H9 (cell line): ENCODE measurements at places on chromosomes 7 and 10.

GRCh38 chr10:17585016-17585415 is 32.2 kb downstream of the HACD1 start:
- DNase-seq = no peak

DNA sequence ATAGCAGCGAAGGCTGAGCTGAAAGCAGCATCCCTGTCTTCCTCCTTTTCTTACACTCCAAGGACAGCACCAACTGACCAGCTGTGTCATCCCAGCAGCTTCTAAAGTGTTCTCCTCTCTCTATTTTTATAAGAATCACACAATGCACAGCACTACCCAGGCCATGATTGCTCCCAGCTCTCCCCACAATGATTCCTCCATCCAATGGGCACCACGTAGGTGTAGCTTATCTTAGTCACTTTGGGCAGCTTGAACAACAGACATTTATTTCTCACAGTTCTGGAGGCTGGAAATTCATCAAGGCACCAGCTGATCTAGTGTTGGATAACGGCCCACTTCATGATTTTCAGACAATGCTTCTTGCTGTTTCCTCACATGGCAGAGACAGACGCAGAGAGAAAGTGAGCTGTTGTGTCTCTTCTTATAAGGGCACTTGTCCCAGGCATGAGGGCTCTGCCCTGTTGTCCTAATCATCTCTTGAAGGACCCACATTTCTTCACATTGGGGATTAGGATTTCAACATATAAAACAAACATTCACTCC is 92.0 kb upstream of the CDC14C start:
- no peak for DNase-seq

DNA sequence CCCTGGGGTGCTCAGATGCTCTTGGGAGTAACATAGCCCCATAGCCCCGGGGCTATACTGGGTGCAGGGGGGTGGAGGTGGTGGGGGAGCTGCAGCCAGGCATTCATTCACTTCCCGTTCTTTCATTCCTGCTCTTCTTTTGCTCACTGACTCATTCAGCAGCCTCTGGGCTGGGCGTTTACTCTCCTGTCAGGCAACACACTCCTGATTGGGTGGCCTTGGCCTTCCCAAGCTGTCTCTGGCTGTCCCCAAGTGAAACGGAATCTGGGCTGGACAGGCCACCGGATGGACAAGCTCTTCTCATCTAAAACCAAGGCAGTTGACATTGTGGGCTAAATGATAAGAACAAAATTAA is 34.6 kb downstream of the CHST3 start:
- DNase-seq = peak; percentile 56

DNA sequence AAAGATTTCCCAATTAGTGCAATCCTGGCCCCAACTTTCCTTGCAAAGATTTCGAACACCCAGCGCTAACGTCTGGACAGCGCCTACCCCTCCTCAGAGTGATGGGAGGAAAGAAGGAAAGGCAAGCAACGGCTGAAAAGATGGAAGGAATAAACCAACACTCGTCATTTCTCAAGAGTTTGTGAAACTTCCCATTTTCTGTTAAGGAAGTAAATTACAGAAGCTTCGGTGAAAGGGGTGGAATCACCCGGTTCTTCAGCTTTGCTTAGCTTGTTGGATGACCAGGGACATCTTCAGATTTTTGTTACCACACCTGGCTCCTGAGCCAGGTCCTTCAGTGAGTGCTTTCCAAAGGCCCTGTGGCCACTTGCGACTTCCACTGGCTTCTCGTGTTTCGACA is 313.1 kb downstream of the SKIDA1 start:
- DNase-seq = no peak

- no peak for DNase-seq
Measured at GRCh38 chr10:88647061-88647615, 17.1 kb upstream of the LIPF start.

DNA sequence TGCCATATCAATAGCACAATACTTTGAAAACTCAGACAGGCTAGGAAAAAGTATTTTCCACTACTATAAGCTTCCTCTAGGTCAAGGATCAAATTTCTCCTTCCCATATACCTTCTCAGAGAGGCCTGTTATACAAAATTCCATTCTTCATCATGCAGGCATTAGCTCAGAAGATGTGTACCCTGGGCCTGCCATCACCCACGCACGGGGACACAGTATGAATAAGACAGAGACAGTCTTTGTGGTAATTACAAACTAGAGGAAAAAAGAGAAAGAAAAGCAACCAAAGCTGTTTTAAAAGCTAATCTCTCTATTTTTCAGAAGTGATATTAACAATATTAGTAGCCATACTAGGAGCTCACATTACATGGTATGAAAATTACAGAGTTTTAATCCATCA is 236.8 kb upstream of the AOAH start:
- DNase-seq = no peak

DNA sequence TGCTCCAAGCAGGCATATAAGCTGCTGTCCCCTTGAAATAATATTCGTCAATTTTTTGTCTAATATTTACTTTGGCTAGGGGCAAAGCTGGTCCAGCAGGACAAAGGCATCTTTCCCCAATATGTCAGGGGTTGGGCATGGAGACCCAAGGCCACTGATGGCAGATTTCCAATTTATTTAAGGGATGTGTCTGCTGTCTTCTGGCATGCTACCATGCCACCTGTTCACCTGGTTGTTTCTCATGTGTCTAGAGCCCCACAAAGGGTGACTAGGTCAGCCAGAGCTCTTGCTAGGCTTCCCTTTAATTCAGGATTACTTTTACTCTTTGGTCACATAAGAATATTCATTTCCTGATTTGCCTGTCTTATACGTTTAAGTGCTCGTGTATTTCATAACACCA is 22.1 kb upstream of the SYPL1 start:
- DNase-seq = no peak

DNA sequence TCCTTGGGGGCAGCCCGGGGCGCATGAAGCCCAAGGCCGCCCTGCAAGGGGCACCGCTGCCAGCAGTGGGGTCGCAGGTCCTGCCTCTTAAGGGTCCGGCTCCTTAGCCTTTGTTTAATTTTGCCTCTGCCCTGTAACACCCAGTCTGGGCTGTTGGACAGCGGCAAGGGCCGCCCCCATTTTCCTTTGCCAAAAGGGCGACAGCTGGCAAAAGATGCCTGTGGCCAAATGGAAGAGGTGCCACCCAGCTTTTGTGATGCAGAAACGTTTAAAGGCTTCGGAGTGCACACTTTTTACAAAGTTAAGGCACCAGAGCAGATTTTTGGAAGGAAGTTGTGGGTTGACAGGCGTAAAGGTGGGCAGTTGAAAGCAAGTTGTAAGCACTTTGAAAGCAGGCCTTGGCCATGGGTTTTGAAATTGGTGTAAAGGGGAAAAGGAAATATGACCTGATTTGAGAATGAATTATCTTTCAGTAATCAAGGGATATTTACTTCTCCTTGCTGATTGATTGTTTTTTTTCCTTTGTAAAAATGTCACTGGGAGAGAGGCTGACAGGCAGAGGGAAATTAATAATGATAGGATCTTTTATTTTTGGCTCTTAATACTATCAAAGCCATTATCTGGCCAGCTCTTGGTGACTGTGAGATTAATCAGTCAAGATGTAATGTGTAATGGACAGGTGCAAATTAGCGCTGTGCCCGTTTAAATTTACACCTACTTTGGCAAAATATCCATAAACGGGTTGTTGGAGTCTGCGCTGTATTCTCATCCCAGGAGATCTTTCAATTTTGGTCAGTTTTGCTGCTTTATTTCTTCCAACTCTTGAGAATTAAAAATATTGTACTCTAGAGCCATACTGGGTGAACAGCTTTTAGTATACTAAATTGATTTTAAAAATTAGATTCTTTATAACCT is 1.2 kb downstream of the CASD1 start:
- DNase-seq = peak; percentile 56

DNA sequence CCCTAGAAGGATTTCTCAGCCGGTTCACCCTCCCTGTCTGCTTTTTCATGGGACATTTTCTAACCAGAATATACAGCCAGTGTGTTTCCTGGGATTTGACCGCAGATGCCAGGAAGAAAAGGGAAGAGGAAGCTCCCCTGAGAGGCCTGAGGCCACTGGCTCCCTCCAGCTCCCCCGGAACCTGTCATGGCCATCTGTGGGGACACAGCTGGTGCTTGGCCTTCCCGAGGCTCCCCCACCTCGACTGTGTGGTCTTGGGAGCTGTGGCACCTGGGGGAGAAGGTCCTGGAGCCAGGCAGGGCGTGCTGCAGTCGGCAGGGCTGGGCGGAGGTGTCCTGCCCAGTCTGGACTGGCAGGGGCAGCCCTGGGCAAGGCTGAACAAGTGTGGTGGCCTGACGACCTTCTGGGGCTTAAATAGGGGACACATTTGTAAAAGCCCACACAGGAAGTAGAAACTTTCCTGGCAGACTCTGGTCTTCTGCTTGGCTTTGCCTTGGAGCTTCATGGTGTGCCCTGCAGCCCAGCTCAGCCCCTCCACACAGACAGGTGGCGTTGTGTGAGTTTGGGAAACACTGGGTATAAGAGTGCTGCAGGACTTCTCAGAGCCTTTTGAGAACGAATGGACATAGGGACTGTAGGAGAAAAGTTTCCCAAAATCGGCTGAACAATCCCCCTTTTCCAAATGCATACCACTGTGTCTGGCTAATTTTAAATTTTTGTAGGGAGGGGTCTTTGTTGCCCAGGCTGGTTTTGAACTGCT is 6.8 kb downstream of the BRI3 start:
- DNase-seq = no peak

GRCh38 chr10:32501906-32502305 is 56.0 kb downstream of the CCDC7 start:
- DNase-seq = peak; percentile 37

- no peak for DNase-seq
Measured at GRCh38 chr10:91598211-91598977, 34.5 kb downstream of the PPP1R3C start.

GRCh38 chr10:130364631-130365411 is 228.6 kb downstream of the GLRX3 start:
- DNase-seq = no peak

DNA sequence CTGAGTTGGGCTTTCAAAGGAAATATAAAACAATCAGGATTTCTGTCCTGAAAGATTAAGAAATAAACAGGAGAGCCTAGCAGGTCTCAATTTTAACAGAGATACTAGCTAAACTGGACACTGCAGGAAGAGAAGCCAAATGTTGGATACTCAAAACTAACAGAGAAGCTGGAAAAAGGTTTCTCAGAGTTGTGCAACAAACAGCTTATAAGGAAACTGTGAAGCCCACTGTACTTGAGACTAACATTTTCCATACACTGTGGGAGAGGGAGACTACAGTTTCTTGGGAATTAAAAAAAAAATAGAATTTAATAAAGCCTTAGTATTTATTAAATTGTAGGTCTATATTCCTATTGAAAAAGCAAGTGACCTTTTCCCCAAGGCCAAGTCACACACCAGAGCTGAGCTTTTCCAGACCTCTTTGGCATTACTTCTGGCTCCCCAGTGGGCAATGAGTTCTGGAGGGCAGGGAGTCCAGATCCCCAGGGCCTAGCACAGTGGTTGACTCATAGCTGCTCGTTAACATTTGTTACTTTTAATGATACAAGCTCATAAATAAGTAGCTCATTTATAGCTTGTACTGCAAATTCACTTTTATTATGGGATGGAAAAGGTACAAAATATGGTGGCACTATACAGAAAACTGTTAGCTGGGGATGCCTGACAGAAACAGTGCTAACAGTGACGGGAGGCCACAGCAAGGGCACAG is 68.3 kb downstream of the MINDY3 start:
- DNase-seq = no peak

- no peak for DNase-seq
Measured at GRCh38 chr7:158710651-158711102, 6.1 kb upstream of the NCAPG2 start.

- DNase-seq = no peak
Measured at GRCh38 chr7:49928787-49929186, 155.3 kb downstream of the VWC2 start.

GRCh38 chr10:110323503-110323902 is 18.8 kb upstream of the SMNDC1 start:
- no peak for DNase-seq

DNA sequence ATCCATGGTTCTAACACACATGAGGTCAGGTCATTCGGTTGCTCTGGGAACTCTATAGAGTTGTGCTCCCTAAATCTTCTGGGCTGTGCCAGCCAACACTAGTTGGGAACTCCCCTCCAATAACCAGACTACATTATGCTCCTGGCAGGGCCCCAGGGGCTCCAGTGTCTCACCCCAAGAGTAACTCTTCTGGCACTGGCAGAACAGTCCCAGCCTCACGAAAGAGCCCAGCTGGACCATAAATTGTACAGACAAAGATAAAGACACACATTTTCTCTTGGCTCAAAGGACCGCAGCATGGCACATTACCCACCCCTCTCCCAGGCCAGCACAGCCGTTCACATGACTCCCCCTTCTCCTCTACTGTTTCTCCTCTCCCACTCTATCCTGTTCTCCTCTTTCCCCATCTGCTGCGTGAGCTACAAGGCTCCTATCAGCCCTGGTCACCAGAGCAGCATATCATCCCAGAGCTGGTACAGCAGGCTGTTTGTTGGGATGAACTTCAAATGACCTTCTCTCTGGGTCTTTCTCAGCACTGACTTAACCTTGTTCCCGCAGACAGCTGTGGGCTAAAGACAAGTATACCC is 230.6 kb downstream of the PLXNA4 start:
- DNase-seq = no peak

DNA sequence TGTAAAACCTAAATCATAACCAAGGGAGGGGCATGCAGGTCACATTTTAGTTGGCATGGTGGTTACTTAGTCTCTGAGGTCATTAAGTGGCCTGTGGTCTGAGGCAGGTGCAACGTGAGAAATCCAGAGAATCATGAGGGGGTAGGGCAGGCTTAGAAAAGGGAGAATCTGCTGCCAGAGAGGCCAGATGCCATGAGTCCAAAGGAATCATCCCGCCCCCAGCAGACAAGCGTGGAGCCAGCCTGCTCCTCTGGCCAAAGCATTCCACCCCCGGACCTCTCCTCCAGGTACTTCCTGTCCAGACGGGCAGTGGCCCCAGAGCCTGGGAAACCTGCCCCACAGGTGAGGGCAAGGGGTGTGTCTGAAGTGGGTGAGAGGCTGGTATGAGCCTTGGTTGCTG is 196.4 kb upstream of the ZNF32 start:
- DNase-seq = no peak

- no peak for DNase-seq
Measured at GRCh38 chr7:55502124-55502857, 70.0 kb downstream of the VOPP1 start.

GRCh38 chr10:34507217-34507616 is 307.9 kb downstream of the PARD3 start:
- no peak for DNase-seq

DNA sequence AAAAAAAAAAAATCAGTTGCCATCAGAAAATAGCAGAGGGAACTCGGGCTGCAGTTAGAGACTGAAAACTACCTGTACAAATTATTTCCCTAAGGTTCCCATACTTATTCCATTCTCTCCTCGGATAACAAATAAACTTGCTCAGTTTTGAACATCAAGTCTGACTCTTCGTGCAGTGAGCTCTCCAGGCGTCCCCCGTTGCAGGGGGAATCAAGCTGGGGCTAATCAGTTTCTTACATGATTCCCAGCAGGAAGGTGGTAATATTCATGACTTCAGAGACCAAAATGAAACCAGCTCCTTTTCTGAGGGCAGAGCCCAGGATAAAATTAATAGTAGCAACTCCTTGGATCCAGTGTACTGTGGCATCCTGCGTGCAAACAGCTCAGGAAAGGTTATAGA is 135.3 kb downstream of the FRMD4A start:
- DNase-seq = no peak
